ENCODE measurements at places on chromosomes 2 and 18.

- no peak for DNase-seq
These were observed 16.1 kb downstream of the GAREM1 start for GRCh38 chr18:32454593-32454992.

DNA sequence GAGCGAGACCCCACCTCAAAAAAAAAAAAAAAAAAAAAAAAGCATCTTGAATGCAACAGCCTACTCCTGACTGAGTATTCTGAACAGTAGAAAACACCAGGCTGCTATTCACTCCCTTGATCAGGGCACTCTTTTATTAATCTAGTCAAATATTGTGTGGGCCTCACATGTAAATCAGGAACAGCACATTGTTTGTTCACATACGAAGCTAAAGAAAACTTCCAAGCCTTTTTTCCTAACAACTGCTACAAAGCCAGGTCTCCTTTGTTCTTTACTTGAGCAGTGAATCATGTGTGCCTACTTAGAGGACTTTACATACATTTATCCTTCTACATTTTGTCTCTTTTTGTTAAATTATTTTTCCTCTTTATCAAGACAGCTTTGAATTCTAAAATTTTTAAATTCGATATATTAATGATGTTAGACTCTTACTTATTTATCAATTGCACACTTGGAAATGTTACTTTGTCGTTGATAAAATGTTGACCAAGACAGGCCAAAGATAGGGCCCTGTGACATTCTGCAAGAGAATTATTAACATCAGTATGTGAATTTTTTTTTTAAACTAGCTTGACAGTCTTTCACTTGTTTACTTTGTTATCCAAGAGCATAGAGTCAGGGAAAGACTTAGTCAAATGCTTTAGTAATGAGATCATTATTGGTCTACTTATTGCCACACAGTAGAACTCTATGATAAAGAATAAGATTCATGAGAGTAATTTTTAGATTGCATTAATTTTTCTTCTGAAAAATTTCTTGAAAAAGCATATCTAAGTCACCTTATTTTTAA is 13.2 kb downstream of the SPATS2L start:
- no peak for DNase-seq

GRCh38 chr2:96733931-96734330 is 5.9 kb downstream of the LMAN2L start:
- no peak for DNase-seq

DNA sequence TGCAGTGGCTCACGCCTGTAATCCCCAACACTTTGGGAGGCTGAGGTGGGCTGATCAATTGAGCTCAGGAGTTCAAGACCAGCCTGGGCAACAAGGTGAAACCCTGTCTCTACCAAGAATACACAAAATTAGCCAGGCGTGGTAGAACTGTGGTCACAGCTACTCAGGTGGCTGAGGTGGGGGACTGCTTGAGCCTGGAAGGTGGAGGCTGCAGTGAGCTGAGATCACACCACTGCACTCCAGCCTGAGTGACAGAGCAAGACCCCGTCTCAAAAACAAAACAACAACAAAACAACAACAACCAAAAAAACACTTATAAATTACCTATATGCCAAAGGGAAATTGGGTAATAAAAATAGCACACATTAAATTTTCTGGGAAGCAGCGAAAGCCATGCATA is 141.6 kb downstream of the HDAC4 start:
- DNase-seq: no peak

GRCh38 chr2:77746780-77747179 is 224.6 kb upstream of the LRRTM4 start:
- DNase-seq: no peak

- DNase-seq: no peak
These were observed 43.6 kb upstream of the PGAP1 start for GRCh38 chr2:196970099-196970498.

- DNase-seq: no peak
These were observed 24.1 kb downstream of the AP1S3 start for GRCh38 chr2:223813329-223813728.

DNA sequence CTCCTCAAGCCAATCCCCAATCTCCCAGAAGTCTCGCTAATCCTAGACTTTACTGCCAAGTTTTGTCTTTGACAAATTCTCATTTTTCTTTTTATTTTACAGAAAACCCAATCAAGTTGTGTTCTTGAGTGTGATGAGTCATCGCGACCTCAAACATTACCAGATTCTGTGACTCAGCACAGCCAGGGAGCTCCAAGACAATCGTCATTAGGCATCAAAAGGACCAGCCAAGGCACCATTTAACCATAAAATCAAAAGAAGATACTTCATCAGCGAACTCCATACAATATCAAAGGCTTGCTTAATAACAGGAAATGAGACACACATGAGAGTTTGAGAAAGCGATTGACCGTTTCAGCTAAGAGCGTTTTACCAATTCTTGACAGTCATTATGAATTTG is 146.2 kb upstream of the AGAP1 start:
- no peak for DNase-seq

DNA sequence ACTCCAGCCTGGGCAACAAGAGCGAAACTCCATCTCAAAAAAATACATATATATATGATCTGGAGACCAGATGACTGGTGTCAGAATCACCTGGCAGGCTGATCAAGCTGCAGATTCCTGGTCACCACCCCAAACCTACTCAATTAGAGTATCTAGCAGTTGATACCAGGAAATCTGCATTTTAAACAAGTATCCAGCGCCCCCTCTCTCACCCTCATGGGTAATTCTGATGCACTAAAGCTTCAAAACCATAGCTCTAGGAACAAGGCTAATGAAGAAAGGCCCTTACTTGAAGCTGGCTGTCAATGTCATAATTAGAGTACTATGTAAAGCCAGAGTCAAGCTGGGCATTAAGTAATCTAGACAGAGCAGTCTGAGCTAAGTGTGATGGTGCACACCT is 25.0 kb upstream of the PCBP1 start:
- no peak for DNase-seq

DNA sequence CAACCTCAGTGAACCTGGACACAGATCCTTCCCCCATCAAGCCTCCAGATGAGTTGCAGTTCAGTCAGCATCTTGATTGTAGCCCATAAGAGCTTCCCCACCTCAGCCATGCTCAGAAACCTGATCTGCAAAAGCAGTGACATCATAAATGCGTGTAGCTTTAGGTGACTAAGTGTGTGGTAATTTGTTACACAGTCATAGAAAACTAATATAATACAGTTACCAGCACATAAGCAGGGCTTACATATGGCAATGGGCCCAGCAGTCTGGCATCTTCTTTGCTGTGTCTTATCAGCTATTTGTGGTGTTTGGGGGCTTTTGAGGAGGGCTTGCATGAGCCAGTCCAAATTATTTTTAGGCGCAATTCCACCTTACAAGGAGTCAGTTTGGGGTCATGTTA is 807.0 kb downstream of the SLC4A3 start:
- DNase-seq: no peak

- DNase-seq: no peak
These were observed 281.8 kb downstream of the NCKAP5 start for GRCh38 chr2:133286326-133286922.

DNA sequence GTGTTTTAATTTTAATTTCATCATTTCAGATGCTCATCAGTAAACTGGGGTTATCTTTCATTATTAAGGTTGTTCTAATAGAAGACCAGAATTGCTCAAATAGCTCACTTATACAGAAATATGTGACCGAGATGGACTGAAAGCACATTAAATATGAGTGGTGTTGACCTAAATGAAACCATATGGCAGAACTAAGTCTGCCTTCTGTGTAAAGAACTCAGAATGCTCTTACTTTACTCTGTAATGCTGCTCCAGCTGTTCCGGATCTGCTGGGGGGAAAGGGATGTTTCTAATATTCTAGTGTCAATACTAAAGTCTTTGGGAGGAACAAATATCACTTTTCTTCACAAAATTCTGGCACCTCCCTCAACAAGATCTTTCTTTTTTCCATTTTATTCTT is 131.0 kb downstream of the DPP4 start:
- no peak for DNase-seq

- DNase-seq: no peak
These were observed 66.0 kb upstream of the CCDC85A start for GRCh38 chr2:56117764-56118163.

DNA sequence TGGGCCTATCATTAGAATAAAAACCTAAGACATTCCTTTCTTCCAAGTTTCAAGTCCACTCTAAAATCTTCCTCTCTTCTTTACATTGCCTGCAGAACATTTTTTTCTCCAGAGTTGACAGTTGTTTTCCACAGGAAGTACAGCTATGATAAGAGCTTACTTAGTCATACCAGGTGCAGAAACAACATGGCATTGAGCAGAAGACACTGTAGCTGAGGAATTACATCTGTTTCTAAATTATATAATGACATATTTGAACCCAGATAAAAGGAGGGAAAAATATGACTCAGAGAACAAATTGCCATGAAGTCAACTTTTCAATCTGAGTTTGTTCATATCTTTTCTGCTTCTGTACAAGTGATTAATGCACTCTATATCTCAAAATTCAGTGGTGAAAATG is 30.2 kb downstream of the CMPK2 start:
- DNase-seq: no peak

DNA sequence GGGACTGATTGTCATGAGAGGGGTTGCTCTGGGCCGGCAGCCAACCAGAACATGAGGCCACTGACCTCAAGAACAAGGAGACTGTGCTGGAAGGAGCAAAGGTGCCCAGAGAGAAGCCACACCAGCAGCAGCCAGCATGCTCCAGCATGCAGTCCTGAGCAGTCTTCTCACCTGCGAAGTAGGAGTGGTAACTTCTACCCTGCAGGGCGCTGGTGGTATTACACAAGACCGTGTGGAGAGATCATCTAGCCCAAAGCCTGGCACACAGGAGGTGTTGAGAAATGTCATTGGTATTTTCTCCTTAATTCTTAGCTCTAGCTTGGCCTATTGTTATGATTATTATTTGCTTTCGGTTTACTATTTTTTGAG is 132.7 kb downstream of the TSN start:
- no peak for DNase-seq

GRCh38 chr2:54040250-54040649 is 69.5 kb upstream of the PSME4 start:
- no peak for DNase-seq

GRCh38 chr2:219633276-219634065 is 6.0 kb downstream of the SLC4A3 start:
- DNase-seq: peak; percentile 65

- no peak for DNase-seq
These were observed 626.2 kb upstream of the CDH7 start for GRCh38 chr18:65124633-65125032.

DNA sequence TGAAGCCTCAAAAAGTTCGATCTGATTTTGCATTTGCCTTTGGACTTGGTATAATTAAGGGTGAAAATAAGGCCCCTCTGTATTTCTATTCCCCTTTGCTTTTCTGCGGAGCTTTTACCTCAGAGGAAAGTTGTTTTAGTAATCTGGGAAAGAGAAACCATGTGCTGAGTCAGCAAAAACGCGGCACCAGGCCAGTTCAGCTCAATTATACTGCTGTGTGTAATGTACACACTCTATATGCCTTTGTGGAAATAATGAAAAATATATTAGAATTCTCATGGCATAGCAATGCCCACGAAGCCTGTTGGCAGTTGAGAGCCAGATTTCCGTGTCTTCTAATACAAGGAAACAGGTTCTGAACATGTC is 161.9 kb upstream of the SIX2 start:
- DNase-seq: no peak

DNA sequence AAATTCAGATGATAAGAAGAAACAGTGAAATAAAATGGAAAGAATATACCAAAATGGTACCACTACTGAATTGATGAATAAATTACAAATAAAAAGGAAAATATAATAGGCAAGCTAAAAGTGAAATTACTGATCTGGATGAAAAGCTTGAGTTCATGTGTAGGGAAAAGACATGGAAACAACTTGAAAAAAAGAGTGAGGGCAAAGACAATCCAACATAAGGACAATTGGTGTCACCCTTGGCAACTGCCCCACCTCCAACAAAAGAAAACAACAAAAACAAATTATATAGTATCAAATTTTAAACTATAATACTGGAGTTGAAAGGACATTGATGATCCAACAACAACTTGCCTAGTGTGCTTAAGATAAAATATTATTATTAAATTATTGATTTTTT is 37.6 kb downstream of the PPP1R1C start:
- DNase-seq: no peak

- no peak for DNase-seq
These were observed 167.5 kb downstream of the ETAA1 start for GRCh38 chr2:67564626-67565025.

GRCh38 chr18:12895014-12895413 is 11.0 kb upstream of the PTPN2 start:
- DNase-seq: no peak

DNA sequence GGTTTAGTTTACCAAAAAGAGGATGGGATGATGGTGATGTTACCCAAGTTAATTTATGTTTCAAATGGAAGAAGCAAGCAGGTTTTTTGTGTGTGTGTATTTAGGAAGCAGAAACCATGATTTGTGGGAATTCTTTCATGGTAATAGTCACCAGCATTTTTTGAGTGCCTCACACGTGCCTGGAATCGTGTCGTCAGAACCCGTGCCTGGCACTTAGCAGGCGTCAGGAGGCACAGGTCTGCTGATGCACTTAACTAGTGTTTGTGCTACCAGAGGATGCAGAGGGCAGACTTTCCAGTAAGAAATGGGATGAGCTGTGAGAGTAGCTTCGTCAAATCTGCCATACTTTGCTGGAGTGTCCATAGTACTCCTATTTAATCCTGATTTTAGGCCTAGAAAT is 41.1 kb downstream of the LYPD6 start:
- DNase-seq: no peak

DNA sequence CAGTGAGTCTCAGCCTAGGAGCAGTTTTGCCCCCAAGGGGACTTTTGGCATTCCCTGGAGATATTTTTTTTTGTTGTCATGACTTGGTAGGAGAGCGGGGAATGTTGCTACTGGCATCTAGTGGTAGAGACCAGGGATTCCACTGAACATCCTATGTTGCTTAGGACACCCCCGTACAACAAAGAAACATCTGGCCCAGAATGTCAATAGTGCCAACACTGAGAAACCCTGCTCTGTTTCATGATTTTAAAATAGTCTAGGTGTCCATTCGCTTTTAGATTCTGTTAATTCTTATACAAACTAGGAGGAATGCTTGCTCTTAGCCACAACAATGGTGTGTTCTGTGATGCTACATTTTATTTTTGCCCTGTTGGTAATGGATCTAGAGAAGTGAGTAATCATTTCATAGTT is 225.8 kb upstream of the SIX3 start:
- no peak for DNase-seq

DNA sequence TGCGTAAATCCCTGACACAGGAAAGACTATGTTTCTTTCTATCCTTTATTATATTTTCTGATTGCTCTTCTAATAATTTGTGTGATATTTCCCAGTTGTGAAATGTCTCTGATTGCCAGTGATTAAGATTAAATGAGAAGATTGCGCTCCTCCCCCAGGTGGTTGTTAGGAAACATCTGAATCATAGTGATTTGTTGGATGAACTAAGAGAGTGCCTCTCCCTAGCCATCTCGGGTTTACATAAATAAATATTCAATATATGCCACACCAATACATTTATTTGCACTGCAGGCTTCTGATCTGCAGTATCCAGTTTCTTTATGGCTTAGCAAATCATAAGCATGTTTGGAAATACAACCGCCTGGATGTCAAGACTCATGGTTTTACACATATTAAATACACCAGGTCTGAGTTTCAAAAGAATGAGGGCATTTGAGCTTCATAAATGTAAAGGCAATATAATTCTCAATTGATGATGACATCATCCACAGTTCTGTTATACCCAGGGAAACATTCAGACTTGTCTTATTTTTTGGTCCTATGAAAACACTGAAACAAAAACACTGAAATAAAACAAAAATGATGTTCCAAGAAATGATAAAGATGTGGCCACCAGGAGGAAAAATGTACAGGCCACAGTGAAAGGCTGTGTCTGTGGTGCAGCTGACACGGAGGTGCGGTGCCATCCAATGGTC is 826.7 kb upstream of the ACVR2A start:
- DNase-seq: no peak

Measured in aorta (tissue), 5 donors.